B cell (primary cell): ENCODE measurements at places on chromosomes 5 and 9.

DNA sequence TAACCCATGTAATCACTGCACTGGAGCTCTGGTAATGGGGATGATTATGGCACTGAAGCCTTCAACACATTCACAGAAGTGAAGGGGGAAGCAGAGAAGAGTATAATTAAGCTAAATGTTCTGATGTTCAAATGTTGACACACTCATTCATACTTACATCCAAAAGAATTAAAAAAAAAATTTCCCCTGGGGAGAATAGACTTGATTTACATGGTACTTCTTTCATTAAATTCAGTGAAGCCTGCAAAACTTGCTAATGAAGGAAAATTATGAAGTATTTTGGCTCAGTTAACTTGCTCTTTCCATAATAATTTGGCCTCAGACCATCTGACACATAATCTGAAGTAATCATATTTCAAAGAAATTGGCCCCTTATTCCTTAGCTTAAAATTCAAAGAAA lies 428.8 kb downstream of the SH3GL2 start:
- H3K27me3 ChIP-seq, result no peaks in the 10 kb centered on the region
- DNase-seq, result no peak
- no peaks in the 10 kb centered on the region for H3K4me1 ChIP-seq
- no peak overlapping the region for H3K27ac ChIP-seq

- no peaks in the 10 kb centered on the region for H3K4me1 ChIP-seq
- no peak for DNase-seq
- no peaks in the 10 kb centered on the region for H3K27me3 ChIP-seq
- no peak overlapping the region for H3K4me3 ChIP-seq
- no peaks in the 10 kb centered on the region for H3K36me3 ChIP-seq
- no peak overlapping the region for H3K27ac ChIP-seq
Measured at GRCh38 chr9:32069169-32069813, 315.2 kb upstream of the ACO1 start.

GRCh38 chr5:127055880-127056653 lies 17.2 kb downstream of the C5orf63 start:
- H3K36me3 ChIP-seq, result peaks cover 5% of the 10 kb centered on the region
- H3K4me3 ChIP-seq, result no peak overlapping the region
- no peaks in the 10 kb centered on the region for H3K4me1 ChIP-seq
- H3K27ac ChIP-seq, result no peak overlapping the region

- peaks cover 6% of the 10 kb centered on the region for H3K4me1 ChIP-seq
- H3K27me3 ChIP-seq, result no peaks in the 10 kb centered on the region
- no peak overlapping the region for H3K27ac ChIP-seq
- DNase-seq, result no peak
Measured at GRCh38 chr9:97406620-97407177, 5.2 kb upstream of the TDRD7 start.

GRCh38 chr9:98851730-98852459 lies 44.4 kb downstream of the GALNT12 start:
- no peak for DNase-seq
- H3K36me3 ChIP-seq, result no peaks in the 10 kb centered on the region
- H3K27me3 ChIP-seq, result no peaks in the 10 kb centered on the region
- H3K27ac ChIP-seq, result no peak overlapping the region
- no peaks in the 10 kb centered on the region for H3K4me1 ChIP-seq
- no peak overlapping the region for H3K4me3 ChIP-seq

- H3K4me1 ChIP-seq, result peaks cover 46% of the 10 kb centered on the region
- no peaks in the 10 kb centered on the region for H3K36me3 ChIP-seq
- no peaks in the 10 kb centered on the region for H3K27me3 ChIP-seq
- H3K4me3 ChIP-seq, result no peak overlapping the region
- DNase-seq, result peak; percentile 33
Measured at GRCh38 chr9:123660691-123661466, 269.0 kb downstream of the DENND1A start.

- H3K4me1 ChIP-seq, result no peaks in the 10 kb centered on the region
- DNase-seq, result no peak
- no peaks in the 10 kb centered on the region for H3K36me3 ChIP-seq
- H3K27me3 ChIP-seq, result no peaks in the 10 kb centered on the region
Measured at GRCh38 chr5:168995024-168995423, 305.9 kb downstream of the SLIT3 start.

- H3K36me3 ChIP-seq, result no peaks in the 10 kb centered on the region
- H3K27ac ChIP-seq, result no peak overlapping the region
- peaks cover 3% of the 10 kb centered on the region for H3K27me3 ChIP-seq
- no peak for DNase-seq
Measured at GRCh38 chr5:127813633-127814587, 110.7 kb downstream of the CCDC192 start.

- peaks cover 6% of the 10 kb centered on the region for H3K4me1 ChIP-seq
- no peaks in the 10 kb centered on the region for H3K36me3 ChIP-seq
- no peaks in the 10 kb centered on the region for H3K27me3 ChIP-seq
Measured at GRCh38 chr9:33192493-33193255, 25.5 kb upstream of the B4GALT1 start.

DNA sequence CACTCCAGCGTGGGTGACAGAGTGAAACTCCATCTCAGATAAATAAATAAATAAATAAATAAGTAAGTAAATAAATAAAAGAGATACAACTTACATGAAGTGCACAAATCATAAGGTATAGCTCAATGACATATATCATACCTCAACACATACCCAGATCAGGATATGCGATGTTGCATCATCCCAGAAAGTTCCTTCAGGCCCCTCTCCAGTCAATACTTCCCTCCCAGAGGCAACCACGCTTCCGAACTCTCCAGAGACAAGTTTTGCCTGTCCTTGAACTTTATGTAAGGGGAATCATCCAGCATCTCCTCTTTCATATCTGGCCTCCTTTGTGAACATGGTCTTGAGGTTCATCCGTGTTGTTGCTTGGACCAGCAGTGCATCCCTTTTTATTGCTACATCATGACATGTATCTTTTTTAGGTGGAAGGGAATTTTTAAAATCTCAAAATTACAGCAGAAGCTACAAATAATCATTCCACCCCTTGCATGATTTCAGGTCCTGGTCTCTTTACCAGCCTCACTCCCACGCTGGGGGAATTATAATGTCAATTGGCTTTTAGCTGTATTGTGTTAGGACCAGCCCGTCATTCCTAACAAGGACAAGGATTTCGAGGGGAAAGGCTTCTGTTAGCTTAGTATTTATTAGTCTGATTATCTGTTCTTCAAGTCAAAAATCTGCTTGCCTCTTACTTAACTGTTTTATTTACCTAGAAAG lies 32.9 kb upstream of the AOPEP start:
- no peak overlapping the region for H3K27ac ChIP-seq
- no peaks in the 10 kb centered on the region for H3K4me1 ChIP-seq
- no peak for DNase-seq
- no peaks in the 10 kb centered on the region for H3K27me3 ChIP-seq
- H3K36me3 ChIP-seq, result no peaks in the 10 kb centered on the region

GRCh38 chr9:129607027-129607387 lies 13.9 kb downstream of the C9orf50 start:
- peak; percentile 10 for DNase-seq
- H3K36me3 ChIP-seq, result no peaks in the 10 kb centered on the region
- H3K4me3 ChIP-seq, result no peak overlapping the region
- H3K27me3 ChIP-seq, result no peaks in the 10 kb centered on the region

DNA sequence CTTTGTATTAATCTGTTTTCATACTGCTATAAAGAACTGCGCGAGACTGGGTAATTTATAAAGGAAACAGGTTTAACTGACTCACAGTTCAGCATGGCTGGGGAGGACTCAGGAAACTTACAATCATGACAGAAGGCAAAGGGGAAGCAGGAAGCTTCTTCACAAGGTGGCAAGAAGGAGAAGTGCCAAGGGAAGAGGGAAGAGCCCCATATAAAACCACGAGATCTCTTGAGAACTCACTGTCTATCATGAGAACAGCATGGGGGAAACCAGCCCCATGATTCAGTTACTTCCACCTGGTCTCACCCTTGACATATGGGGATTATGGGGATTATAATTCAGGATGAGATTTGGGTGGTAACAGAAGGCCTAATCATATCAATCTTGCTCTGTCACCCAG lies 60.9 kb upstream of the CHD1 start:
- no peaks in the 10 kb centered on the region for H3K27me3 ChIP-seq
- no peak overlapping the region for H3K4me3 ChIP-seq
- no peaks in the 10 kb centered on the region for H3K36me3 ChIP-seq
- peaks cover 8% of the 10 kb centered on the region for H3K4me1 ChIP-seq
- peak; percentile 33 for DNase-seq

GRCh38 chr5:30380228-30380627 lies 813.3 kb upstream of the CDH6 start:
- no peaks in the 10 kb centered on the region for H3K4me1 ChIP-seq
- no peak overlapping the region for H3K27ac ChIP-seq
- H3K27me3 ChIP-seq, result no peaks in the 10 kb centered on the region

DNA sequence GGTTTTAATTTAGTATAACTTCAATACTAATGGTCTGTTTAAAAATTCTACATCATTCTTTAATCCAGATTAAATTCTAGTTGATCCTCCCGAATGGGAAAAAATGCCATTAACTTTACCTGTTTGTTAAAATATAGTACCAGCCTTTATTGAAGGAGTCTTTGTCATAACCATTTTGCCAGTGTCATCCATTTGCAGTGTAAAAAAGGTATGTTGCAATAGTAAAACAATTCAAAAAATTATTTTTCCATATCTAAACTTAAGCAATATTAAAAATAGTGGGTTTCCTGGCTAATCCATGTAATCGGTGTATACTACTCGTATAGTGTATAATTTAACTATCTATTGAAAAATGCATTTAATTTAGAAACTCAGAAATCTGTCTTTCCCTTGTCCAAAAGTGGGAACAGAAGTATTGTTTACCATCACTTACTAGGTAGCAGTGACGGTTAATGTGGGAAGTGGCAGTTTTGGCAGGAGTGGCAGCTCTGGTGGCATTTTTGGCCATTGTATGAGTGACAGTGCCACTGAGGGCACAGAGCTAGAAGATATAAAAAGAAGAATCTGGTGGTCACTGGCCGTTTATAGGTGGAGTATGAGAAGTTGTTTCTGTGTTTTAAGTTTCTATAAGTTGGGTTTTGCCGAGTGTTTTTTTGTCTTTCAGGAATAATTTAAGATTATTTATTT lies 1.9 kb downstream of the AP3S1 start:
- no peaks in the 10 kb centered on the region for H3K36me3 ChIP-seq
- H3K4me1 ChIP-seq, result peaks cover 40% of the 10 kb centered on the region
- H3K27ac ChIP-seq, result no peak overlapping the region

DNA sequence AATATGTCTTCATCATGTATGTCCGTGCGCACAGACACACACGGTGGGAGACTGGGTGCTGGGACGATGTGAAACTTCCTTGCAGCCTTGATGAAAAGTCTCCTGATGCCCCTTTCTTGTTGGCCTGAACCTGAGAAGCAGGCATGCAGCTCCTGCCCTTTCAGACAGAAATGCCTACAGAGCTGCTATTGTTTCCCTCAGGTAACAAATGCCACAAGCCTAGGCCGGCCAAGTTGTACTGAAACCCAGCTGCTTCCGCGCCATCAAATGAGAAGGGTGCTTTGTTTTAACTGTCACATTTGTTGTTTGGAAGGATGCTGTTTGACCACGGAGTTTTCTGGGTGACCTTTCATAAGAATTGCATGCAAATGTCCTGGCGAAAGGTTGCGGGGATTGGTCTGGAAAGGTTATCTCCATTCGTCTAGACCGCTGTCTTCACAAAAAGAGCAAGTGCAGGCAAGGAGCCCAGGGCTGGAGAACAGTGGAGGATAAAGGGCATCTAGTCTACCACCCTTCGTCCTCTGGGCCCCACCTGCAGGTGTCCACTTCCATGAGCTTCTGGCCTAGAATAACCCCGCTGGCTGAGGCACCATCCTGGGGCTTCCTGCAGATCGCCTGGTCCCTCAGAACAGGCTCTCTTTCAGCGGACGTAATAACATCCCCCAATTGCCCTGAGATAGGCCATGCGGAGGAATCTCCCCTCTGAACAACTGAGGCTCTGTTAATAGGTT lies 197.2 kb downstream of the SEMA6A start:
- H3K27me3 ChIP-seq, result no peaks in the 10 kb centered on the region
- no peaks in the 10 kb centered on the region for H3K4me1 ChIP-seq
- no peaks in the 10 kb centered on the region for H3K36me3 ChIP-seq

GRCh38 chr5:43637416-43637815 lies 34.4 kb downstream of the NNT start:
- peaks cover 15% of the 10 kb centered on the region for H3K36me3 ChIP-seq
- no peaks in the 10 kb centered on the region for H3K4me1 ChIP-seq
- H3K27ac ChIP-seq, result no peak overlapping the region
- no peaks in the 10 kb centered on the region for H3K27me3 ChIP-seq
- DNase-seq, result no peak

- no peak overlapping the region for H3K27ac ChIP-seq
- H3K36me3 ChIP-seq, result no peaks in the 10 kb centered on the region
- no peak for DNase-seq
- H3K4me1 ChIP-seq, result peaks cover 8% of the 10 kb centered on the region
Measured at GRCh38 chr5:133642153-133642722, 29.9 kb upstream of the FSTL4 start.

DNA sequence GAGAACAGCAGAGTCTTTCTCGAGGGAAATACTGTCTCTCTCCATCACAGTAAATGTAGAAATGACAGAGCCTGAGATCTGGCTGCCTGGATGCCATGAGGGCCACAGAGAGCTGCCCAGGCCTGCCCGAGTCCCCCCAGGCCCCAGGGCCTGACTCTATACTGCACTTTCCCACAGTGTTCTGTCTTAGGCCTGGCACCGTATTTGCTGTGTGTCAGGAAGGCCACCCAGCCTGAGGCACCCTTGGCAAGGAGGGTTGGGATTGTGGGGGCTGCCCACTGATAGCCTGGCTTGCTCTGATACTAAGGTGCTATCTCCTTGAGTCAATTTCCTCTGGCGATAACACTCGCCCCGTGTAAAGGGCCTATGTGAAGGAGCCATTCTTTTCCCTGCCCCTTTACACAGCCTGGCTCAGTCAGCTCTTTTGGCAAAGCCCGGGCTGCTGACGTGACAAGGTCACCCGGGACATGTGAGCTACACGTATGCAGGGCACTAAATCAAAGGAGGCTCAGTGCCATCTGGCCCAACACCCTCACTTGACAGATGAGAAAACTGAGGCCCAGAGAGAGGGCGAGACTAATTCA lies 630.1 kb upstream of the KLF4 start:
- H3K27ac ChIP-seq, result no peak overlapping the region
- H3K4me3 ChIP-seq, result no peak overlapping the region
- no peak for DNase-seq
- H3K36me3 ChIP-seq, result no peaks in the 10 kb centered on the region
- H3K27me3 ChIP-seq, result peaks cover 3% of the 10 kb centered on the region

GRCh38 chr5:119402555-119402954 lies 46.7 kb downstream of the TNFAIP8 start:
- peak overlapping the region; percentile 59 for H3K27ac ChIP-seq
- no peak for DNase-seq
- no peaks in the 10 kb centered on the region for H3K36me3 ChIP-seq

DNA sequence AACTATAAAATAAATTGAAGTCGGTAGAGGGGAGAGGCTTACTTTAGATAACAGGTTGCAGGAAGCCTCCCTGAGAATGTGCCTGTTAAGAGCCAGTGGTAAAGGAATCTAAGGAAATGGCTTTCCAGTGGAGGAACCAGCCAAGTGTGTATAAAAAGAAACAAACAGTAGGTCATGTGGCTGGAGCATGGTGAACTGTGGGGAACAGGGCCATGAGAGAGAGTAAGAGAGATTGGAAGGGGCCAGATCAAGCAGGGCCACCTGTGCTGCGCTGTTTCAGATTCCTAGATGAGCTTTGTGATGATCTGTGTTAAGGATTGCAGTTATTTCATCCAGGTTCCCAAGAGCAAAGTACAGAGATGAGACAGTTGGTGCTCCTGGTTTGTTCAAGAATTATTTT lies 152.7 kb upstream of the SGCD start:
- no peaks in the 10 kb centered on the region for H3K36me3 ChIP-seq
- no peak overlapping the region for H3K4me3 ChIP-seq
- H3K4me1 ChIP-seq, result no peaks in the 10 kb centered on the region
- no peak for DNase-seq
